ENCODE measurements at places on chromosomes 3 and 15.

DNA sequence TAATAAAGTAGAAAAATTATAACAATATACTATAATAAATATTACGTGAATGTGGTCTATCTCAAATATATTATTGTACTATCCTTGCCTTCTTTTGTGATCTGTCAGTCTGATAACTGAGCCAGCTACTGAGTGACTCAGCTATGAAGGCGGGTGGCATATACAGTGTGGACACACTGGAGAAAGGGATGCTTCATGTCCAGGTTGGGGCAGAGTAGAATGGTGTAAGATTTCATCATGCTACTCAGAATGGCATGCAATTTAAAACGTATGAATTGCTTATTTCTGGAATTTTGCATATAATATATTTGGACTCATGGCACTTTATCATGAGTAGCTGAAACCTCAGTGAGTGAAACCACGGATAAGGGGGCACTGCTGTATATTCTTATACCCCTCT, 172.9 kb upstream of the TBC1D5 start:
- no peak for DNase-seq
- H3K27me3 ChIP-seq, result no peaks in the 10 kb centered on the region
- no peak overlapping the region for H3K27ac ChIP-seq

DNA sequence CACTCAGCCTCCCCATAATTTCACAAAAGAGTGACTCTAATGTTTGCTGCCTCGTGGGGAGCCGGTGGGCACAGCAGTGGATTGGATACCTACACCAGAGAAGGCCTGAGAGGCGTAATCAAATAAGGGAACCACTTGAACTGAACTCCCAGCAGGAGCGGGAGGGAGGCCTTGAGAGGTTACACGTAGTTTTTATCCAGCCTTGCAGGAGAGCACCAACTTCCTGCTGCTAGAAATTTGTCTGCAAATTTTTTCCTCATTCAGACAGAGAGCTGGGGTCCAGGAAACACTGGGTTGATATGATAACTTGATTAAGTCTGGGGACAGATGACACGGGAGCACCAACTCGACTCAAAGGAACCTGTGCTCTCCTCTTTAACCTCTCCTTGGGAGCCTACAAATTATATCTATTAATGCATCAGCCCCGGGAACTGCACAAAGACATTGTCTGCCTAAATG, 69.8 kb downstream of the HES1 start:
- peaks cover 16% of the 10 kb centered on the region for H3K27me3 ChIP-seq
- H3K4me1 ChIP-seq, result no peaks in the 10 kb centered on the region
- DNase-seq, result peak; percentile 33

- no peak for DNase-seq
- peaks cover 5% of the 10 kb centered on the region for H3K4me1 ChIP-seq
- no peaks in the 10 kb centered on the region for H3K27me3 ChIP-seq
- H3K4me3 ChIP-seq, result no peak overlapping the region
These were observed 3.9 kb upstream of the C15orf40 start for GRCh38 chr15:83015361-83015760.

DNA sequence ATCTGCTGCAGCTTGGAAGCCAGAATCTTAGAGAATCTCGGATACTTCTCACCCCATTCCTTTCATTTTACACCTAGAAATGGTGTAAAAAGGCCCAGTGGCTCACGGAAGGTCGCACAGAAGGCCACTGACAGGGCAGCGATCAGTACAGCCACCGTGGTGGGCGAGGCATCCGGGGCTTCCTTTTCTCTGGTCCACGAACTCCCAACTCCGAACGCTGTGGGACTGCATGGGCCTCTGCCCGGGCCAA, 36.3 kb upstream of the POLG start:
- no peak overlapping the region for H3K27ac ChIP-seq
- no peaks in the 10 kb centered on the region for H3K36me3 ChIP-seq
- H3K4me1 ChIP-seq, result no peaks in the 10 kb centered on the region
- H3K4me3 ChIP-seq, result no peak overlapping the region
- peaks cover 91% of the 10 kb centered on the region for H3K27me3 ChIP-seq
- no peak for DNase-seq

DNA sequence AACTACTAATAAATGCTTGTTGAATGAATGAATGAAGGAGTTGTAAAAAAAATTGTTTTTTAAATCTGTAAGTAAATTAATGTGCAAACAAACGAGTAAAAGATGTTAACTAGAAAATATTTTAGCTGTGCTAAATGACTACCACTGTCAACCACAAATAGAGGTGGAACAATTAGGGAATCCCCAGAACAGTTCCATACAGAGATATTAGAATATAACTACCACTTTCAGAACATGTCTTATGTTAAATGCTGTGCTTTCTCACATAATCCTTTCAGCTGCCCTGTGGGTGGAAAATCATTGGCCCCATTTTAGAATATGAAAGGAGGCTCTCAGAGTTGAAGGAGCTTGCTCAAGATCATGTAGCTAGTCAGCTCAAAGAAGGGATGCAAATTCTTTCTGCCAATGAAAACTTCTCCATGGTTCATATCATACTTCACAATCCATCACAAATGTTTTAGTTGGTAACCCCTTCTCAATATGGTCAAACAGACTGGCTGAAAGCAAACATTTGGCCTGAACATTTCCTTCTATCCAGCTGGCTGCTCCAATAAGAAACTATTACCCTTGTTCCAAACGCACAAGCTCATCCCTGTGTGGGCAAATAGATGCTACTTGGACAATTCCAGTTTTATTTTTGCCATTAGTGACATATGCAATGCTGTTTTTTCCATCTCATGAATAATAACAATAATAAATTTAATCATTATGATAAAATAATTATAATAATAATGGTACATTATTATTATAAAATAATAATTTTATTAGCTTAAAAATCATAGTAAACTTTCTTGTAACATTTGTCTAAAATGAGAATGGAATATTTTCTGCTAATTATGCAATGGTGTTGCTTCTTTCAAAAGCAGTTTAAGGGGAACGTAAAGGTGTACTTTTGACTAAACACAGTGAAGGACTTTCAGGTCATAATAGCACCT, 290.4 kb upstream of the STT3B start:
- no peak overlapping the region for H3K4me3 ChIP-seq
- H3K4me1 ChIP-seq, result no peaks in the 10 kb centered on the region
- H3K27ac ChIP-seq, result no peak overlapping the region

GRCh38 chr3:72579191-72579580, 269.1 kb downstream of the SHQ1 start:
- H3K36me3 ChIP-seq, result no peaks in the 10 kb centered on the region
- no peak for DNase-seq
- H3K4me3 ChIP-seq, result no peak overlapping the region
- no peak overlapping the region for H3K27ac ChIP-seq

GRCh38 chr3:68793759-68794701, 138.3 kb downstream of the TAFA4 start:
- H3K4me1 ChIP-seq, result no peaks in the 10 kb centered on the region
- no peak overlapping the region for H3K4me3 ChIP-seq

- H3K27ac ChIP-seq, result no peak overlapping the region
- H3K27me3 ChIP-seq, result no peaks in the 10 kb centered on the region
- no peak overlapping the region for H3K4me3 ChIP-seq
- peaks cover 17% of the 10 kb centered on the region for H3K4me1 ChIP-seq
These were observed 6.0 kb downstream of the NCKIPSD start for GRCh38 chr3:48679411-48680391.

DNA sequence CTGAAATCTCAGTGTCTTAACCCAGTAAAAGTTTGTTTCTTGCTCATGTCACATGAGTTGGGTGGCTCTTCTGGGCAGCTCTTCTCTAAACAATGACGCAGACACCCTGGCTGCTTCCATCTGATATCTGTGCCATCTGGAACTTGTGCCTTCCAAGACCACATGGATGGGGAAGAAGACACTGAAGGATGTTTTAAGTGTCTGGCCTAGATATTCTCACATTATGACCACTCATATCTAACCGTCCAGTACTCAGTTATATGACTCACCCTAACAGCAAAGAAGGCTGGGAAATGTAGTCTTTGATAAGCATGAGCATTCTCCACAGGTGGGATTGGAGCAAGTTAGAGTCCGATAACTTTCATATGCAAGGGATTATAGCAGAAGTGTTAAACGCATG, 66.4 kb downstream of the RYR3 start:
- no peak overlapping the region for H3K4me3 ChIP-seq
- no peaks in the 10 kb centered on the region for H3K27me3 ChIP-seq
- no peak for DNase-seq
- H3K4me1 ChIP-seq, result no peaks in the 10 kb centered on the region
- H3K36me3 ChIP-seq, result no peaks in the 10 kb centered on the region

DNA sequence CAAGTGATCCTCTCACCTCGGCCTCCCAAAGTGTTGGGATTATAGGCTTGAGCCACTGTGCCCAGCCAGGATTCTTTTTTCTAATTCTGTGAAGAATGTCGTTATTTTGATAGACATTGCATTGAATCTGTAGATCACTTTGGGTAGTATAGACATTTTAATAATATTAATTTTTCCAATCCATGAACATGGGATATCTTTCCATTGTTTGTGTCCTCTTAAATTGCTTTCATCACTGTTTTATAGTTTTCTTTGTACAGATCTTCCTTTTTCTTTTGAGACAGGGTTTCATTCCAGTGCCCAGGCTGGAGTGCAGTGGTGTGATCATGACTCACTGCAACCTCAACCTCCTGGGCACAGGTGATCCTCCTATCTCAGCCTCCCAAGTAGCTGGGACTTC, 11.6 kb upstream of the KCTD6 start:
- no peaks in the 10 kb centered on the region for H3K4me1 ChIP-seq
- peaks cover 3% of the 10 kb centered on the region for H3K27me3 ChIP-seq
- no peak overlapping the region for H3K27ac ChIP-seq
- no peak for DNase-seq

DNA sequence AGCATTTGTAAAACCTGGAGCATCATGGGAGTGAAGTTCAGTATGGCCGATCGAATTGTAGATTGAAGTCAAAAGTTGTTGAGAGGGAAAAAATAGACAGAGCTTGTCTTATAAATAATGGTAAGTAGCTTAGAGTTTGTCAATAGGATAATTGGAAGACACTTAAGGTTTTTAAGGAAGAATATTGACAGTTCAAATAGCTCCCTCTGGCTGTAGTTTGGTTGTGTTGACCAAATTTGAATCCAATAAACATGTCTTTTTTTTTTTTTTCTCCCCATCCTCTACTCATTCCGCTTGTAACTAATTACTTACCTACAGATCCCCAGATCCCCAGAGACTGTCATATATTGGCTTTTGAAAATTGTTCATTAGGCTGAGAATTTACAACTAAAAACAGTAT, 677.0 kb downstream of the AGBL1 start:
- no peak overlapping the region for H3K4me3 ChIP-seq
- H3K27me3 ChIP-seq, result no peaks in the 10 kb centered on the region
- DNase-seq, result no peak
- no peaks in the 10 kb centered on the region for H3K36me3 ChIP-seq

Measured in fibroblast of lung (primary cell).